ENCODE measurements at places on chromosomes 12 and 14. TPM values are rescaled to one million over a fixed set of nuclear protein-coding genes. Genes with fewer than 3 reads are reported as not detected.
A peak's percentile ranks its signal among the peaks of the same experiment; 100 is the strongest.

- DNase-seq: no peak
Observed at GRCh38 chr12:127987199-127987901, 279.6 kb upstream of the TMEM132C start.

DNA sequence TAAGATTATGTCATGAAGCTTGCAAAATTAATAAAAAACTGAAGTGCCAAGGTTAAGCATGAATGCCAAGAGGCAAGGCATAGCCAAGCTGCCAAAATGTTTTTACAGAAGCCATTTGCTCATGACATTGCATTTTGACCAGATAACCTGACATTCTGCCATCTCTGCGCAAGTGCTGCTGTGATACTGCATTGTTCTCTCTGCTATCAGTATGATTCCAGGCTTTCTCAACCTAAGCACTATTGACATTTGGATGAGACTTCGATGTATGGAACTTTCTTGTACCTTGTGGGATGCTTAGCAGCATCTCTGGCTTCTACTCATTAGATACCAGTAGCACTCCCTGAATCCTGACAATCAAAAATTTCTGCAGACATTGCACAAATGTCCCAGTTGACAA lies 139.2 kb downstream of the RASSF9 start:
- no peak for DNase-seq

GRCh38 chr14:41860586-41860985 lies 253.9 kb downstream of the LRFN5 start:
- no peak for DNase-seq

DNA sequence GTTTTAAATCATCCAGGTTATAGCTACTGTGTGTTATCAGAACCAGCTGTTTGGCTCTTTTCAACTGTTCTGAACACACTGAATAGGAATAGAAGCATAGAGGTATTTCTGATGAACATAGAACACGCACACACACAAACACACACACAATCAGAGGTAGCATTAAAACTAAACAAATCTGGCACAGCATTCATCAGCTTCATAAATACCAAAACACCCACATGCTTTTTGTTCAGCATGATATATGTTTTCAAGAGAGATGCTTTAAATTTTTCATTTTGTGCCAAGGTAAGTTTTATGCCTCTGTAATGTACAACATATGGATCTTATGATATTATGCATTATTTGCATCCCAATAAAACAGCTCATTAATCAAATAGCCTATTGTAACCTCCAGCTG lies 208.6 kb downstream of the GALC start:
- DNase-seq: no peak

GRCh38 chr12:20629414-20630156 lies 65.5 kb upstream of the SLCO1C1 start:
- no peak for DNase-seq

- DNase-seq: no peak
Observed at GRCh38 chr12:2347137-2347843, 294.5 kb downstream of the CACNA1C start.

DNA sequence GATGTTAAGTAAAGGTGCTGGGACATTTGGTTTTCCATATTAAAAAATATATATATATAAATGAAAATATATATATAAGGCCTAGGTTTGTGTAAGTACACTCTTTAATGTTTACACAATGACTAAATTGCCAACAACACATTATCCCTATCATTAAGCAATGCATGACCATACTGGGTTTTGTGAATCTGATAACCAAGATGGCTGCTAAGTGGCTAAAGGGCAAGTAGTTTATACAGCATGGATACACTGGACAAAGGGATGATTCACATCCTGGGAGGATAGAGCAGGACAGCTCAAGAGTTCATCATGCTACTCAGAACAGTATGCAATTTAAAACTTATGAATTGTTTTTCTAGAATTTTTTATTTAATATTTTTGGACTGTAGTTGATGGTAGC lies 89.3 kb downstream of the FIGNL2 start:
- DNase-seq: no peak

The JPH4 gene
- 9.7 TPM for polyA plus RNA-seq

The CLEC9A gene
- polyA plus RNA-seq: 0.26 TPM

The PTHLH gene
- 2.5 TPM for polyA plus RNA-seq

GRCh38 chr14:74476607-74477006 lies 16.5 kb downstream of the NPC2 start:
- DNase-seq: no peak

- peak; percentile 18 for DNase-seq
Observed at GRCh38 chr12:12612358-12612757, 682 bp downstream of the CREBL2 start.

DNA sequence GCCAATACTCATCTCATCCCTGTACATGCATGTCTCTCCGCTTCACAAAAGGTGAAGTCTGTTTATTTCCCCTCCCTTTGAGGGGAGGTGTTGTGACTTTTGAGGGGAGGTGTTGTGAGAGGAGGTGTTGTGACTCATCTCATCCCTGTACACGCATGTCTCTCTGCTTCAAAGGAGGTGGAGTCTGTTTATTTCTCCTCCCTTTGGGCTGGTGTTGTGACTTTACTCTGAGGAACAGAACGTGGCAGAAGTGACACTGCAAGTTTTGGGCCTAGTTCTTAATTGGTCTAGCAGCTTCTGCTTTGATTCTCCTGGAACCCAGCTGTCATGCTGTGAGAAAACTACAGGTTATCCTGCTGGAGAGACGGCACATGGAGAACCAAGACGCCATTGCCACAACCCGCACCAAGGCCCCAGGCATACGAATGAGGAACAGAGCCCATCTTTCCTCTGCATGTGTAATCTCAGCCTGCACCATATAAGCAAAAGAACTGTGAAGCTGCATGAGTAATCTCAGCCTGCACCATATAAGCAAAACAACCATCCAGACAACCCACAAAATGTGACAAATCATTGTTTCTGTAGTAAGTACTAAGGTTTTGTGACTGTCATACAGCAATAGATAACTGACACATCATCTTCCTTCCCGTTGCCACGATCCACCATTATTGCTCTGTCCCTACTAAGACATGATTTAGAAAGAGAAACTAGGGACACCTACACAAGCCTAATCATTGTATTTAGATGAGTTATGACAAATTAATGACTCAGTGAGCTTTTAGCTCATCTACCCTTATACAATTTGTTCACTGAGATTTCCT lies 30.0 kb downstream of the GALNT4 start:
- no peak for DNase-seq

The SERPINA10 gene
- polyA plus RNA-seq: 0.29 TPM

The KCNH3 gene
- 4.4 TPM for polyA plus RNA-seq

- no peak for DNase-seq
Observed at GRCh38 chr14:21326972-21327371, 47.1 kb downstream of the RPGRIP1 start.

The SYT10 gene
- polyA plus RNA-seq: 1.1 TPM

DNA sequence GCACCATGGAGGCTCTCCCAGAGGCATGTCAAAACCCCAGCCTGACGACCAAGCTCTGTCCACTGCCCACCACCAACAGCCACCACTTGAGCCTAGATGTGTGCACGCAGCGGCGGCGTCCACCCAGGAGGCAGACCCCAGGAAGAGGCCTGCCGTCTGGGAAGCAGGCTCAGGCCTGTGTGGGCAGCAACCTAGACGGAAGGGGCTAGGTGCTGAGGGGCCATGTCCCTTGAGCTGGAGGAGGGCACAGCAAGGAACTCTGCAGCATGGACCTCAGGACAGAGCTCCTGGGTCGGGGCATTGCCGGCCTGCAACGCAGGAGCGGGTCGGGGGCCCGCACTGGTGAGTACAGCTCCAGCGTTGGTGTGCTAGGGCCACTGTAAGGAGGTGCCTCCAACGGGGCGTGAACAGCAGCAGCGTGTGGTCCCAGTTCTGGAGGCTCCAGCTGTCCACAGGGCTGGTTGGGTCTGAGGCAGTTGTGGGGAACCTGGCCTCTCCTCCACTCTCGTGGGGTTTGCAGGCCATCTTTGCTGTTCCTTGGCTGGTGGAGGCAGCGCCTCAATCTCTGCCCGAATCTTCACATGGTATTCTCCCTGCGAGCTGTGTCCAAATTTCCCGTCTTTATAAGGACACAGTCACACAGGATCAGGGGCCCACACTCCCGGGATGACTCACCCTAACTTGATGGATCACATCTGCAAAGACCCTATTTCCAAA lies 20.5 kb downstream of the ZBTB42 start:
- DNase-seq: no peak

DNA sequence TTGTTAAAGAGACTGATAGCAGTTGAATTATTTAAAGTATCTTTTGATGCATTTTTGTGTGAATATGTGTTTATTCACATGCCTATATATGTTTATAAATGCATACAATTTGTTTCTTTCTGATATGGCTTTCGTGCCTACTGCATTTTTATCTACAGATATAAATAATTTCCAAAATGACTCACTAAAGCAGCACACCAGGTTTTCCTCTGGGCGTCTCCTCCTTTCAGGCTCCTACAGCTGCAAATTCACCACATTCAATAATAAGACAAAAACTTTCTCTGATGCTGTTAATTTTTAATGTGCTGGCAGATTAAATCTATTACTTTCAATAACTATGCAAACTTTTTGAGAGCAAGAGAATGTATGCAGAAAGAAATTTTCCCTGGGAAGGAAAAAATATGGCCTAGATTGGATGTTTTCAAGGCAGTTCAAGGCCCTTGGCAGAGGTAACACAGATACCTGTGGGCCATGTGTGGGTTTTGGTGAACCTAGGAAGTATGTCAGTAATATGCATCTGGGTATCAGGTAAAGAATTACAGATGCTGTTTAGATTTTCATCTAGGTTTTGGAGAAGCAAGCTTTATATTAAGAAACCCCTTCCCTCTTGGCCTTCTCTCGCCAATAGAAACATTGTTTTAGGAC lies 381.8 kb downstream of the EGLN3 start:
- DNase-seq: no peak

The GPX2 gene
- polyA plus RNA-seq: 2.4 TPM

- no peak for DNase-seq
Observed at GRCh38 chr14:89652352-89652751, 235.3 kb upstream of the FOXN3 start.

GRCh38 chr12:25979059-25979458 lies 20.6 kb downstream of the RASSF8 start:
- DNase-seq: no peak

DNA sequence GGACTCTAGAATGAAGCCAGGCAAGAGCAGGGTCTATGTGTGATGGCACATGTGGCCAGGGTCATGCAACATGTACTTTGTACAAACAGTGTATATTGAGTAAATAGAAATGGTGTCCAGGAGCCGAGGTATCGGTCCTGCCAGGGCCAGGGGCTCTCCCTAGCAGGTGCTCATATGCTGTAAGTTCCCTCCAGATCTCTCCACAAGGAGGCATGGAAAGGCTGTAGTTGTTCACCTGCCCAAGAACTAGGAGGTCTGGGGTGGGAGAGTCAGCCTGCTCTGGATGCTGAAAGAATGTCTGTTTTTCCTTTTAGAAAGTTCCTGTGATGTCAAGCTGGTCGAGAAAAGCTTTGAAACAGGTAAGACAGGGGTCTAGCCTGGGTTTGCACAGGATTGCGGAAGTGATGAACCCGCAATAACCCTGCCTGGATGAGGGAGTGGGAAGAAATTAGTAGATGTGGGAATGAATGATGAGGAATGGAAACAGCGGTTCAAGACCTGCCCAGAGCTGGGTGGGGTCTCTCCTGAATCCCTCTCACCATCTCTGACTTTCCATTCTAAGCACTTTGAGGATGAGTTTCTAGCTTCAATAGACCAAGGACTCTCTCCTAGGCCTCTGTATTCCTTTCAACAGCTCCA lies 39.6 kb downstream of the DAD1 start:
- no peak for DNase-seq

- DNase-seq: no peak
Observed at GRCh38 chr12:13799574-13799973, 181.8 kb downstream of the GRIN2B start.

DNA sequence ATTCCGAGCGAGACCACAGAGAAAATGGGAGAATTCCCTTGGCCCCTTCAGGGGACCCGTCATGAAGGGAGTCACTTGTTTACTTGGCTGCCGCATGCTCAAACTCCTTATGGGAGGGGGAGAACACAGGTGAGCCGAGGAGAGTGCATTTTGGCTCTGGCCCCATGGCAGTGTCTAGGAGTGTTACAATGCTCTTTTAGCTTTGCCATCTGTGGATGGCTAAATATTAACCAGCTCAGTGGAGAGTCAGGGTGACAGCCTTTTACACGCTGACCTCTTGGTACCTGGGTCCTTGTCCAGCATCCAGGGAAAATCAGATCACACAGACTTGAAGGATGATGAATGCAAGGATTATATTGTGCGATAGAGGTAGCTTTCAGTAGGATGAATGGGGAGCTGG lies 146.4 kb upstream of the ATXN7L3B start:
- no peak for DNase-seq

Data from left renal pelvis (tissue), 4 donors.